CD8-positive, alpha-beta memory T cell (primary cell): ENCODE measurements at places on chromosomes 12 and 14.

DNA sequence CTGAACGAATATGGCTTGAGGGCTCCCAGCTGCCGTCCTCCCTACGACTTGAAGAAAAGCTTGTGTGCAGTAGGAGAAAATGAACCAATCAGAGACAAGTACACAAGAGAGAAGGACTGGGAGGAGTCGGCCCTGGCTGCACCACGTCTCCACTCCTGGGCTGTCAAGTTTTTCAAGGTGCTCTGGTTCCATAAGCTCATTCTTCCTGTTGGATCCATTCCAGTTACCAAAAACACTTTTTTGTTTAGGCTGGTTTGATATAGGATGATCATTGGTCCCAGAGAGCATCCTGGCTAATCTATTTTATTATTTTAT, 2.8 kb upstream of the A2ML1 start:
- no peak for DNase-seq
- H3K27me3 ChIP-seq, result no peaks in the 10 kb centered on the region
- no peaks in the 10 kb centered on the region for H3K4me1 ChIP-seq

- no peak for DNase-seq
- H3K36me3 ChIP-seq, result no peaks in the 10 kb centered on the region
These were observed 5.7 kb downstream of the SERPINA9 start for GRCh38 chr14:94470311-94470710.

GRCh38 chr12:39105111-39105510, 199.7 kb upstream of the CPNE8 start:
- no peak overlapping the region for H3K4me3 ChIP-seq
- H3K27ac ChIP-seq, result no peak overlapping the region
- H3K4me1 ChIP-seq, result no peaks in the 10 kb centered on the region
- DNase-seq, result no peak
- no peaks in the 10 kb centered on the region for H3K27me3 ChIP-seq

DNA sequence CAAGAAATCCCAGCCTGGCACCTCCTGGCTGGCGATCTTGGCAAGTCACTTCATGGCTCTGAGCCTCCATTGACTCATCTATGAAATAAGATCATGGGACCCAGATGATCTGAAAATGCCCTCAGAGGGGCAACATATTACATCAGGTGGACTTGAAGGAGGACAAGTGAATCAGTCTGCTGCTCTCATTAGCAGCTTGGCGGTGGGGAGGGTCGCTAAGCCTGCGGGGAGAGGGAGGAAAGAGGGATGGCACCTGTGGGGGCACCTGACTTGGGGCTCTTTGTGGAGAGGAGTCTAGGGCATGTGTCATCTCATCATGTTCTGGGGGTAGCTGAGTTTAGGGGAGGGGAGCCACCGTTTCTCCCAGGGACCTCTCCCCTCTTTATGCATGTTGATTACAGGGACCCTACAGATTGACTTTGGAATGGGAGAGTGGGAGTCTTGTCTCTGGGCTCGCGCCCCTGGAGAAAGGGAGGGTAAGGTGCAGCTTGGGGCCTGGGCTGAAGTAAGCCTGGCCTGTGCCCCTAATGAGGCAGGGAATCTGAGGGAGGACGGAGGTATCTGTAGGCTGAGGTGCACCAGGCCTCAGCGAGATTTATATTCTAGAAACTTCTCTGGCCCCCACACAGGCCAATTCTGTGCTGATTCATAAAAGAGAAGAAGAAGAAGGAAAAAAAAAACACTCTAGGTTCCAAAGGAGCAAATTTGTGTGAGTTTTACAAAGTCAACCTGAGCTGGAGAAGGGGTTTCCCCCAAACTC, 29.3 kb upstream of the BATF start:
- no peaks in the 10 kb centered on the region for H3K27me3 ChIP-seq
- H3K4me3 ChIP-seq, result no peak overlapping the region
